ENCODE measurements at places on chromosomes 1 and 21. TPM values are rescaled to one million over a fixed set of nuclear protein-coding genes. Genes with fewer than 3 reads are reported as not detected.

Gene SLC16A4
- 0.14 TPM for total RNA-seq

Gene HSPA6
- total RNA-seq = 0.12 TPM

Gene GJA4
- total RNA-seq = 0.24 TPM

Gene ZNF593OS
- total RNA-seq = not detected

Gene RAD54L
- total RNA-seq = 88.0 TPM

Gene IQGAP3
- 9.4 TPM for total RNA-seq

Gene TRPM2
- total RNA-seq = 2.5 TPM

Gene PPIAL4G
- 0.12 TPM for total RNA-seq

Gene UBASH3A
- total RNA-seq = 13.5 TPM

DNA sequence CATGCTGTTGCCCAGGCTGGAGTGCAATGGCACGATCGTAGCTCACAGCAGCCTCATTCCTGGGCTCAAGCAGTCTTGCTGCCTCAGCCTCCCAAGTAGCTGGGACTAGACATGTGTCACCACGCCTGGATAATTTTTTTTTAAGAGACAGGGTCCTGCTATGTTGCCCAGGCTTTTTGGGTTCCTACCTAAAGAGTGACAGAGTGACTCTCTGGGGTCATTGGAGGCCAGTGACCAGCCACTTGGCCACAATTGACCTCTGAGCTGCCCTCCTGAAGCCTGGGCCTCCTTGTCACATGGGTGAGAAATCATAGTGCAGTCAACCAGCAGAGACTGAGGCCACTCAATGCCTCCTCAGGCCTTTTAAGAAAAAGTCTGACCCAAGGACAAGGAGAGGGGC lies 5.7 kb downstream of the DIO1 start:
- no peak for DNase-seq

- DNase-seq = no peak
Measured at GRCh38 chr21:14116080-14116481, 94.7 kb downstream of the LIPI start.

DNA sequence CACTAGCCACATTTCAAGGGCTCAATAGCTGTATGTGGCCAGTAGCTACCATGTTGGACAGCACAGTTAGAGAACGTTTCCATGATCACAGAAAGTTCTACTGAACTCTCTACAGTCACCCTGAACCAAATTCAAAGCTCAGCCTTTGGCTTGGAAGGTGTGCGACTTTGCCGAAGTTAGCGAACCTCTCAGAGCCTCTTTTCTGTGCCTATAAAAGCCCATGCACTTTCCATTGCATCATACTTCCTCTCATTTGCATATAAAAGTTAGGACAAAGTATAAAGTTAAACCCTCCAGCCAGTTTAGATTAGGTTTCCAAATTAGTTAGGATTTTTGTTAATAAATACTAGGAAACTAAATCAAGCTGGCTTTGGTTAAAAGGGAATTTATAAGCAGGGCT lies 4.7 kb upstream of the SLC1A7 start:
- DNase-seq = no peak

DNA sequence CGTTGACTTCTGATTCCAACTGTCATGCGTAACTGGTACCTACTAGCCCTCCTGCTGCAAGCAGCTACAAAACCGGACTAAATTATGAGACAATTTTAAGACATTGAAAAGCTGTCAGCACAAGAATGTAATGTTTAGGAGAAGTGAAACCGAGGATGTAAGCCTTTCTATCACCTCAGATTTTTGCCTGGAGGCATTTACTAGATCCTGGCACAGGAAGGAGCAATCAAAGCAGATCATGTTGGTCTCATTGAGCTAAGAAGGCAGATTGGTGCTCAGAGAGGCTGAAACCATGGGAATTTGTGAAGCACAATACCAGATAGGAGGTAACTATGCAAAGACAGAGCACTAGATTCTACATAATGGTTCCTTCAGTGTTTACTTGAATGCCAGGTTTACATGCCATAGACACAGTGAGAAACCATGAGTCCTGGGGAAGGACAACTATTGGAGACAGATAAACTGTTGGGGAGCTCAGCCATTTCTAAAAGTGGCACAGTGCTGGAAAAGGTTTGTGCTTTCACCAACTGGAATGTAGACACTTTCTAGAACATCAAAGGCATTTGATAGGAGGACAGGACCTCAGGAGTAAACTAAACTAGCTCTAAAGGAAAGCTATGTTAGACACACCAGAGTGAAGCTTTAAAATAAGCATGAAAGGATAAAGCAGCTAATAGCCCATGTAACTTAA lies 179.4 kb downstream of the LYPLAL1 start:
- DNase-seq = no peak

DNA sequence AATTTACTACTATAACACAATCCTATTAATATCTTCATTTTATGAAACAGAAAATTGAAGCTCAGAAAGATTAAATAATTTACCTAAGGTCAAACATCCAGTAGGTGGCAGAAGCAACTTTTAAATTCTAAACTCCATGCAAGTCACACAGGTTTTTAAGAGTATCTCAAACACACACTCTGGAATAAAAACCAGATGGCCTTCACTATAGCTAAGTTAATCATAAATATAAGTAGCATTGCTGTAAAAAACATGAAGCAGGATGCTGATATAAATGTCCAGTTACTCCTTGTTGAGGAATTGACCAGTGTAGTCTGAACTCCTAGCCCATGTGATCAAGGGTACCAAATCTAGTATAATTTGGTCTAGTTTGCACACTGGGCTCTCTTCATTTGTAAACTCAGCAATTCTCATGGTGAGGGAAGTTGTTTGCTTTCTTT lies 9.4 kb upstream of the FMO3 start:
- DNase-seq = no peak

- peak; percentile 32 for DNase-seq
Measured at GRCh38 chr1:43554444-43554992, 23.8 kb downstream of the PTPRF start.

DNA sequence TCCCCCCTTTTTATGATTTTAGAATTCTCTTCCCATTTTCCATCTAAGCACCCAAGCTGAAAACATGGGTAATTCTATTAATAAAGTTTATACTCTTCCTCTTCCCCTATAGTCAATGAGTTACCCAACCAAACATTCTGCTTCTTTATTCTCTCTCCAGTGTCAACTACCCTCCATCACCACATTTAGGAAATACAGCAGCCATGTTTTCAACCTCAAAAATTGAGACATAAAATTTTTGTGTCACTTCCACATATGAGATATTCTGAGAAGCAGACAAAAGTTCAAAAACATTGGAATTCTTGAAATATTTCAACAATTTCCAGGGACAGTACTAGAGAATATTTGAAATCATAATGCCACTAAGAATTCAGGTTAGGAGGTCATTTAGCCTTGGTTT lies 64.8 kb upstream of the ATP1A1 start:
- no peak for DNase-seq

DNA sequence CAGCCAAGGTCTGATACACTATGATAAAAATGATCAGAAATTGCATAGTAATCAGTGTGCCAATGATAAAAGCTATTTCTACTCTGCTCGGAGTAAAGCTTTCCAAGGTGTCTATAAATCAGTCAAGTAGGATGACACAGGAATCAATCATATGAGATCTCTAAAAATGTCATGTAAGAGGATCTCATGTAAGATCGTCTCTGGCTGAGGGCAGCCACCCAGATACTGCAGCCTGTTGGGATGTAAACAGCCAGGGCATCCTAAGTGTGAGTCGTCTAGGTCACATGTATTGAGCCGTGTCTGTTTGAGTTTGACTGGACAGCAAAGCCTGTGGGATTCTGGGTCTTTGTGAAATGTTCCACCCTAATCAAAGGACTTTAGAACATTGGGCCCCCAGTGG lies 2.8 kb upstream of the TEX35 start:
- DNase-seq = no peak

GRCh38 chr1:45543581-45544417 lies 6.8 kb upstream of the AKR1A1 start:
- peak; percentile 90 for DNase-seq

DNA sequence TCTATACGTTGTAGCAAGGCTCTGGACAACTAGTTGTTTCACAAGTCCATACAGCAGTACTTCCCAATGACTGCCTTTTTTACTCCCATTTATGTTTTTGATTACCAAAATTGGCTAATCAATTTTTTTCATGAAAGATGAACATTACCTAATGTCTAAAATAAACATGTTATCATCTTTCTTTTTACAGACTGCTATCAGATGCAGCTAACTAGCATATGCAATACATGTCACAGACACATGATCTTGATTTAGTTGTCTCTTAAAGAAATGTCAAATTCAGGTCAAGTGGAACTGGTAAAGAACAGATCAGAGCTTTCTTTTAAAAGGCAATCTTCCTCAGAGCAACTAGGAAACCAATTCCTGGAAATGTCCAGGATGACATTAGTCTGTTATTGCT lies 630 bp upstream of the DBT start:
- no peak for DNase-seq

DNA sequence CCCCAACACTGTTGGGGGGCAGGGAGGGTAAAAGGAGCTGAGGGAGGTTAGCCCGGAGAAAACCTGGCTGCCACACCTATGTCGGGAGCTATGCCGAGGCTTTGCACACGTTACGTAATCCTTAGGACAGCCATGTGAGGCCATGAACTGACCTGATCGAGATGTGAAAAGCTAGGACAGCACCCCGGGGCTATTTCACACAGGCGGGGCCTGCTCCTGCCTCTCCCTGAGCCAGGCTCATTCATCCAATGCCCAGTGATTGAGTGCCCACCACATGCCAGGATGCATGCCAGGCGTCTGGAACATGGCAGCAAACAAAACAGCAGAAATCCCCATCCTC lies 30.2 kb downstream of the LDLRAP1 start:
- no peak for DNase-seq

DNA sequence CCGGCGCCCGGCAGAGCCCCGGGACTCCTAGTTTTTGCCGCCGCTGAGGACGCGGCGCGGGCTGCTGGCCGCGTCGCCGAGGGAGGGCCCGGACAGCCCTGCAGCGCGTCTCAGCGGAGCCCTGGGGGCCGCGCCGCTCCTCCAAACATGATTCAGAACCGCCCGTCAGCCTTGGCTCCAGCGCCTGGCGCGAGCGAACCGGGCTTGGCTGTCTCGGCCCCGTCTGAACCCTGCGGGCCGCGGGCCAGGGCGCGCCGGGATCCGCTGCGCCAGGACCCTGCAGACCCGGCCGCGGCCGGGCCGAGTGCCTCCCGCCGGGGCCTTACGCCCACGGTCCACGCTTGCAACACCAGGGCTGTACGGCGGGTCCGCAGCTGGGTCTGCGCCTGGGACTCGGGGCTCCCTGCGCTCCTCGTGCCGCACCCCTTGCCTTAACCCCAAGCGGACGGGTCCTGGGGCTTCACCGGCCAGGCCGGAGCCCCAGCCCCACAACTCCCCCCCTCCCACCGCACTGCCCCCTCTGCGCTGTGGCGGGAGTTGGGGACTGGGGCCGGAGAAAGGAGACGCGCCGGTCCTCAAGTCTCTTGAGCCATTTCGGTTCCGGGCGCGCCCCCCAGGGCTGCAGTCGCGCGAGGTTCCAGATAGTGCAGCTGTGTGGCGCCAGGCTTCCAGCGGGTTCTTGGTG lies 48.4 kb upstream of the CD34 start:
- peak; percentile 33 for DNase-seq

DNA sequence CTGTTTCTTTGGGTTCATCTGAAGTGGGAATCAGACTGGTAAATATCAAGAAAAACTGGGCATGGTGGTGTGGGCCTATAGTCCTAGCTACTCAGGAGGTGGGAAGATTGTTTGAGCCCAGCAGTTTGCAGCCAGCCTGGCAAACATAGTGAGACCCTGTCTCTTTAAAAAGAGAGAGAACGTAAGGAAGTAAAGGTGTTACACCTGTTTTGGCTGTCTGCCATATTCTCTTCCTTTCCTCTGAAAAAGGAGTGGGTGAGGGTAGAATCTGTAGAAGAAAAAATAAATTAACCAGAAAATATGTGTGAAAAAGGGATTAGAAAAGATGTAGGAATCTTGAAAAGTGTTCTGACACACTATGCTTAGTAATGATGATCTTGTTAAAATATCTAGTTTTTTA lies 20.0 kb downstream of the AHCYL1 start:
- no peak for DNase-seq
